DMS53 (cell line): ENCODE measurements at places on chromosomes 2 and 18.
A peak's percentile ranks its signal among the peaks of the same experiment; 100 is the strongest.

DNA sequence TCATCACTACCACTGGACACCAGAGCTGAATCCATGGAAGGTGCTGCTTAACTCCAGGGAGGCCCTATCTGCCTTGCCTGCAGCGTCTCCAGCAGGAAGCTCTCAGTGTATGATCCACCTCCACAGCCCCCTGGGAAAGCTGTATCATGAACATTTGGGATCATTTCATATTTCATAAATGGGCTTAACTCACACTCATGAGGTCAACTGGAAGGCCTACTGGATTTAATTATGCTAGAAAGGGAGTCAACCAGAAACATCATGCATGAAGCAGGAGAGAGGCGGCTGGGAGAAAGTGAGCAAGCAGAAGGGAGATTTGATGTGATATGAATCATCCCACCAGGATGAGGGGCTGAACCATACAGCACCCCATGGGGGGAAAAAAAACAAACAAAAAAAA, 537.7 kb downstream of the TNS1 start:
- DNase-seq: no peak

DNA sequence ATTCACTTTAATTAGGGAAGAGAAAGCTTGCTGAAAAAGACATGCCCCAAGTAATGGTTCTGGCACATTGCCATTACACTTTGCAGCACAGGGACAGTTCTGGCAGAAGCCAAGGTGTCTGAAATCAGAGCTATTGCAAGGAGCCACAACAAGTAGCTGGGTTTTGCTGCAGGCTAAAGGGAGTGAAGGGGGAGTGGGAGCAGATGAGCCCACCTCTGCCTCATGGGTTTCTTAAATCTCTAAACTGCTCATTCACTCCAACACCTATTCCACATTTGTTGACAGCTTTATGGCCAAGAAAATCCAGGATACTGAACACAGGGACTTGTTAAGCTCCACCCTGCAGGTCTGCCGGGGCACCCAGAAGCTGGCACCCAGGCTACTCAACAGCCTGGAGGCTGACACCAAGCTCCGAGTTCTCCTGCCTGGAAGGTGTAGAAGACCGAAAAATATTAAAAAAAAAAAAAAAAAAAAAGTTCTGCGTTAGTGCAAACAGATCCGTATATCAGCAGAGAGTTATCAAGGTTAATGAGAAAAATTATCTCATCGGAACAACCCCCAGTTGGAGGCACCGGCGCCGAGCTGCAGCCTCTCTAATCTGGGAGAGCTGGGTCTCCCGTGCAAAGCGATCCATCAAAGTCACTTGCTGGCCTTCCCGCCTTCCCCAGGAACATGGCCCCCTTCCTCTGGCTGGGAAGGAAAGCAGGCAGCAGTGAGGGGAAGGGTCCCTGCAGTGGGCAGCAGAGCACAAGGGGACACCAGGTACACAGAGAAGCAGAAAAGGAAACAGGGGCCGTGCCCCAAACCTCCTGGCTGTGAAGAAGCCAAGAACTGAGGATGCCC, 123.7 kb downstream of the HNMT start:
- no peak for DNase-seq

DNA sequence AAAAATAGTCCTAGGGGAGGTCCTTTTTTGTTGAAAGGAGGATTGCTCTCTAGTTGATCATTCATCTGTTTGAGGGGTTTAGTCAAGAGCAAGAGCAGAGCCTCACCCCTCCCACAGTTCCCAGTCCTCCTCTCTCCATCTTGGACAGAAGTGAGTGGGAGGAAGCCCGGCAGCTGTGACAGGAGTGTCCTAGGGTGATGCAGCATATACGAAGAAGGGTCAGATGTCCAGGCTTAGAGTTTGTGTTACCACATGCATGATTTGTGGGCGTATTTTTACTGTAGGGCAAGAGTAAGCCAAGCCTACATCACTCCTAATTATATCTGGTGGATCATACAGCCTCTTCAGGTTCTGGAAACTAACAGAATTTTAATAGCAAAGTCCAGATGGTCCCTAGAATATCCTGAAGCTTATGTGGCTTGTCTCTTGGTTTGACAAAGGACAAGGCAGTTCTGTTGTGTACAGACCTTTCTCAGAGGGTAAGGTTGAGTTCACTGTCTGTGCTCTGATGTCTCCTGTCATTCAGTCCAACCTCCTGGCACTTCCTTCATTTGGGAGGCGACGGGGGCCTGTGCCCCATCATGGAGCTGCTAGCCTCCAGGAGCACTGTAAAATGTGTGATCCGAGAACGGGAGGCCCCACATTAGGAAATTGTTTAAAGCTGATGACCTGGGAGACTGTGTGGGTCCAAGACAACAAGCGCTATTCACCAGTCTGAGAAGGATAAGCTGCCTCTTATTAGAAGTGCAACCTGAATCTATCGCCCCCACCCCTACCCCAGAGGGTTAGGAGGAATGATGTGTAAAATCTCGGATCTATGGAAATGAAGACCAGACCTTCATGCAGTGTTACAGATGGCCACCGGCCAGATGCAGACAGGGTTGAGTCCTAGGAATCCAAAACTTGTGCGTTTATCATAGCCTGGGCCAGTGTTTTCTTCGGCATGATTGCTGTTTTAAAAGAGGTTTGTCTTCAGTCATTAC, 6.9 kb downstream of the CEP68 start:
- DNase-seq: no peak

DNA sequence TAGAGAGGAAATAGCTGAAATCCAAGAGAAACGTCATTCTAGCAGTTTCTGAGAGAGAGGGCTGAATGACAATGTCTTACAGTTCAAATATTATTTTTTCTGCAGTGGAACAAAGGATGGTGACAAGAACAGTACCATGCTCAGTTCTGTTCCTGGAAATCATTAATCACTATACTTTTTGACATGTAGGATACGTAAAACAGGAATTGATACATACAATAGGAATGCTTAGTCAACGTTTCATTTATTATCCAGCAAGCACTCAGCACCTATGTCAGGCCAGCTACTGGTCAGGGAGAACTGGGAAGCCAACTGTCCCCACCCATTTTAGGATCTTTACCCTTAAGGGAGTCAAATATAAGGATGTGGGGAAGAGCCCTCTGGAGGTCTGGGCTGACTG, 114.7 kb downstream of the DHRS9 start:
- DNase-seq: no peak

GRCh38 chr2:18907508-18907907, 318.1 kb upstream of the NT5C1B start:
- no peak for DNase-seq

DNA sequence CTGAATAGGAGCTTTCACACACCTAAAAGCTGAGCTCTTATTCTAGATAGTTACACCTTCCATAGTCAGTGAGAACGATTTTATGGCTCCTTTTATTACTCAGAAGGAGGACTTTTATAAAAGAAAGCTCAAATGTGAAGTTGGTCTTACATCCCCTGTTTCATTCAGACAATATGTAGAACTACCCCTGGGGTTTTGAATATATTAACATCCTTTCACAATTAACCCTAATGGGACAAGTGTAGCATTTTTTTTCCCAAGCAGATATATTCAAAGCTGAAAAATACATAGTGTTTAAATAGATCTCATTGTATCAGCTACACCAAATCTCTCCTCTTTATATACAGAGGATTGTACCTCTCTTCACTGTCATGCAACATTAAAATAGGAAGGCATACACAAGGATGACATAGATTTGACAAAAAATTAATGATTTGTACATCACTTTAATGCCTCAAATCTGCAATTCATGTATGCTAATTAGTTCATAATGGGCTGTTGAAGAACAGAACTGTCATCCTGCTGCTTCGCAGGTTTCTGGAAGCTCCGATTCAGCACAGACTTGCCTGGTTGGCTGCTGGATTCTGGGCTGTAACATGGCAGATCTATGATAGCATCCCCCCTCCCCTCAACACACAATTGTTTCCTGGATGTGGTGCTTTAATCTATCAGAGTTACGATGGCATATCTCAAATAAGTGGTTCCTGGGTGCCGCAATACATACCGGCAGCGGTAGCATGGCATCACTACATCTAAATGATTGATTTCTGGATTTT, 129.7 kb upstream of the PARD3B start:
- DNase-seq: no peak

DNA sequence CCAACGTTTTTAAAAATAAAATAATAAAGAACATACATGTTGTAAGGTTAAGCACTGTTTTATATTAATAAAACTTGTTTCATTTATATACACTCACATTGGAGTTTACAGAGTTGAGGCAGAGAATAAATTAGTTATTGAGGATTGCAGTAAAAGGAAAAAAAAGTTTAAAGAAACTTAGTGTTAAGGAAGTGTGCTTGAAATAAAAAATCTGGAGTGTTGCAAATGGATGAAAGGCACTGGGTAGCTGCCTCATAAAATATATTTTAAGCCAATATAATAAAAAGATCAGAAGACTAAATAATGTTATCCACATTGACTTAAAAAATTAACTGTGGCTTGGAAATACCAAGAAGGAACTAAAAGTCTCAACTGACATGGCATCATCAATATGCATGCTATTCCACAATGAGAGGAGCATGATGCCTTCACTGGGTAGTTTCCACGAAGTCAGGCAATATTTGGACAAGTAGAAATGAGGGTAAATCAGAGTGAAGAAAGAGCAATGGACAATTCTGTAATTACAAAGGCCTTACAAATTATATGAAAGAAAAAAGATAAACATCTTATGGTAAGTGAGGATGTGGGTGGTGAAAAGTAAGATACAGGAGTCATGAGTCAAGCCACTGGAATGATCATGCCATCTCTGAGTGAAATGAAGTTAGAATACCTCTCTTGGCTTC, 2.5 kb downstream of the GALNT3 start:
- DNase-seq: no peak

DNA sequence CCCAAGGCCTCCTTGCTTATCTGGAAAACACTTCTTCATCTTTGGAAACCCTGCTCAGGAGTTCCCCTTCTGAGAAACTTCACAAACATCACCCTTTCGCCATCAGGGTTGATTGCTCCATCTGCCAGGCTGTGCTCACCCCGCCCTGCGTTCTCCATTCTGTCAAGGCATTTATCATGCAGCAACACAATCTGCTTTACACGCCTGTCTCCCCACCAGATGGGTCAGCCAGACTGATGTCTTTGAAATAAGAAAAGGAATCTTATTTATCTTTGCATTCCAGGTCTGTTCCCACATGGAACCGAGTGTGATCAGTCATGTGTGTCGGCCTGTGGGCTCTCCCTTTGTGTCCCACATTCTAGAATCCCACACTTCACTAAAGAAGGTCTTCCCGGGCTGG, 110.0 kb upstream of the ARL4C start:
- no peak for DNase-seq

GRCh38 chr2:178386986-178387597, 63.9 kb downstream of the PRKRA start:
- peak; percentile 23 for DNase-seq

- DNase-seq: peak; percentile 56
Measured at GRCh38 chr2:96608469-96609455, 29.4 kb downstream of the KANSL3 start.

- DNase-seq: peak; percentile 5
Measured at GRCh38 chr2:9373047-9373446, 50.3 kb downstream of the ITGB1BP1 start.

- DNase-seq: peak; percentile 37
Measured at GRCh38 chr2:168889635-168890005, 610 bp downstream of the SPC25 start.

- DNase-seq: no peak
Measured at GRCh38 chr18:8439055-8439454, 170.2 kb upstream of the RAB12 start.

DNA sequence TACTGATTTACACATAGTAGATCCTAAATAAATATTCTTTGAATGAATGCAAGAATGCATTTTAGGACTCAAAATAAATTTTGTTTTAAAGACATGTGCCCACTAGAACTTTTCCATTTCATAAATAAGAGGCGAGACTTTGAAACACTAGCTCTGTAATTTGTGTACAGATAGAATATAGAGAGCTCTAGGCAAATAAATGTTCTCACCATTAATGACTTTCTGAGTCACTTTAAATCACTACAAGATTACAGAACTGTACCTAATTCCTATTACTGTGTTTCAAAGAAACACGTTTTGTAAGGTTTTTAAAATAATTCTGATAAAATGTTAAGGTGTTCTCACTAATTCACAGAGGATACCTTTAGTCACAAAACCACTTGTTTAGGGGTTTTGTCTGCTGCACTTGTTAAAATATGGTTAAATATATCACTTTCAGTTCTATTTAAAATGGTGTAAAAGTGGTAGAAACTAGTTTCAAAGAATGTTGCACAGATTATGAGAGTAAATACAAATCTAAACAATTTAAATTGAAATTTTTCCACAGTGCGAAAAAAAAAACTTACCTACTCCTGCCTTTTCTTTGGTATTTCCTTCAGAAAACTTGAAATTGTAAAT, 158.7 kb upstream of the ZC3H15 start:
- DNase-seq: no peak

DNA sequence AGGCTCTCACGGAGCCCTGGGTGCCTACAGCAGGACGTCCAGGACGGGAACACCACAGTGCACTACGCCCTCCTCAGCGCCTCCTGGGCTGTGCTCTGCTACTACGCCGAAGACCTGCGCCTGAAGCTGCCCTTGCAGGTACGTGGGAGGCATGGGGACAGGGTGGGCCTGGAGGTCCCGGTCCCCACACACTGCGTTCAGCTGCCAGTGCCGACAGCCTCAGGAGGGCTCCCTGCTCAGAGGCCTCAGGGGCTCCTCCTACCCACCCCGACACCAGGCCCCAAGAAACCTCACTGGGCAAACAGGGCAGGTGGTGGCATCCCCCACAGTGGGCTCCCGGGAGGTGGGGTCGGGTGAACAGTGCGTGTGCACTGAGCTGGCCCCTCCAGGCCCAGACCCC, 10.8 kb downstream of the ANO7 start:
- DNase-seq: no peak

GRCh38 chr2:50396298-50396631, 635.7 kb downstream of the NRXN1 start:
- DNase-seq: peak; percentile 63

- no peak for DNase-seq
Measured at GRCh38 chr2:61928826-61929461, 23.5 kb downstream of the COMMD1 start.

DNA sequence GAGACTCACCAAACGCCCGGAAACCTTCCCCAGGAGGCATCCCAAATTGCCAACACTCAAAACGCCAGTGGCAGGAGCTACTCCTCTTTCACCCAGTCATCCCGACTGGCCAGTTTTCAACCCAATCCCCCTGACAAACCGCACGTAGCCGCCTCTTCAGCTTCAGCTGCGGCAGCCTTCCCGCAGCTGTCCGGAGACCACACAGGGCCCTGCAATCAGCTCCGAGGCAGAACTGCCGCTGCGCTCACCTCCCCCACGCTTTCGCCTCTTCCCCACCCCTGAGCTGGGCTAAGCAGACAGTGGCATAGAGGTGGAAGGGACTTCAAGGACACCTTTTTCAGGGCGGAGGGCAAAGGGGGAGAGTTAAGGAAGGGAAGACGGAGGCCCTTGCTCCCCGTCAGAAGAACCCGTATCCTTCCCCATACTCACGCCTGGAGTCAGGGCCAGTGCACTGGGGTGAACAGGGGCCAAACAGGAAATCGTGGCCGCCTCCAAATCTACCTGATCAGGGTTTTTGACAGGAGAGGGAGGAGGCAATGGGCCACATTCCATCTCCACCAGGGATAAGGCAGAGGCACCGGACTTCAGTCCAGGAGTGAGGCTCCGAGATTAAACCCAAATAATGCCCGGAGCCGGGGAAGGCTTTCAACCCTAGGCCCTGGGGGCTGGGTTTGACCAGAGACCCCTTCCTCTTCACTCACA, 16.9 kb downstream of the CYP26B1 start:
- DNase-seq: no peak
